Activated naive CD4-positive, alpha-beta T cell treated with anti-CD3 and anti-CD28 coated beads, Interleukin-2, amount 50 U/mL, for 72 hours (primary cell): ENCODE measurements at places on chromosomes 7 and 10.

GRCh38 chr10:7933262-7933661 is 115.0 kb downstream of the TAF3 start:
- DNase-seq, result no peak

GRCh38 chr7:30920584-30921539 is 9.2 kb downstream of the AQP1 start:
- DNase-seq, result peak; percentile 44

DNA sequence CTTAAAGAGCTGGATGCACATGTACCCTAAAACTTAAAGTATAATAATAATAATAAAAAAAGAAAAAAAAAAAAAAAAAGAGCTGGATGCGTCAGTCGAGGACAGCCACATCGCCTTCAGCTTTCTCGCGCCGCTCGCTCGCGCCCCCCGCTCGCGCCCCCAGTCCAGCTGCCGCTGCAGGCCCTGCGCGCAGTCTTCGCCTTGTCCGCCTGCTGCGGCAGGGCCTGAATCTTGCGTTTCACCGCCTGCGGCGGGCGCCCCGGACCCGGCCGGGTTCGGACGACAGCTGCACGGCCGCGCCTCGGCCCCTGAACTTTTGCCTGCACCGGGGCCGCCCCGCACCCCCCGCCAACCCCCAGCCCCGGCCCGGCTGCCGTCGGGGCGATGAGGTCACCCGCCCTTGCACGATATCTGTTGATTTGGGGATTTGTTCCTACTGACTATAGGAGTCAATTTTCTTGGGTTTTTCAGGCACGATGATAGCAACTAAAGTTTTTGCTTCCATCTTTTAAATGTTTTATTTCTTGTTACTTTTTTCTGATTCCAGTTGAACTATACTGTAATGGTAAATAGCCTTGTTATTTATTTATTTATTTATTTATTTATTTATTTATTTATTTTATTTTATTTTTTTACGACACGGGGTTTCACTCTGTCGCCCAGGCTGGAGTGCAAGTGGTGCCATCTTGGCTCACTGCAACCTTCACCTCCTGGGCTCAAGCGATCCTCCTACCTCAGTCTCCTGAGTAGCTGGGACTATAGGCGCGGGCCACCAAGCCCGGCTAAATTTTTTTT is 33.5 kb upstream of the CPN1 start:
- DNase-seq, result no peak

GRCh38 chr7:28678431-28678965 is 266.2 kb downstream of the CREB5 start:
- no peak for DNase-seq

DNA sequence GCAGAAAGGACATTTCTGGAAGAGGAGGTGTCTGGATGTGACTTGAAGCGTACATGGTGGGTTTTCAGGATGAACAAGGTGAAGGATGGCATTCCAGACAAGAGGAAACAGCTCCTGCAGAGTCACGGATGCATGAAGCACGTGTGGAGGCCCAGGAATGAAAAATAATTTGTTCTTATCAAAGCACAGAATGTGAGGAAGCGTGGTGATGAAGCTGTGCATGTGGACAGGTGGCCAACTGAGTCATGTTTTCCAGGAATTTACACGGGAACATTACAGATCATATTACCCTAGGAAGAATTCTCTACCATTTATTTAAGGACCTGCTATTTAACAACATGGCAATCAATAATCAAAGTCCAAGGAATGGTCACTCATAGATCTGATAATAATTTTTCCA is 413.2 kb upstream of the KLF6 start:
- DNase-seq, result no peak

GRCh38 chr10:106506526-106507283 is 657.8 kb downstream of the SORCS1 start:
- DNase-seq, result no peak

- no peak for DNase-seq
Measured at GRCh38 chr7:6268023-6268900, 4.2 kb downstream of the CYTH3 start.

- no peak for DNase-seq
Measured at GRCh38 chr7:117250801-117251200, 72.1 kb downstream of the WNT2 start.

DNA sequence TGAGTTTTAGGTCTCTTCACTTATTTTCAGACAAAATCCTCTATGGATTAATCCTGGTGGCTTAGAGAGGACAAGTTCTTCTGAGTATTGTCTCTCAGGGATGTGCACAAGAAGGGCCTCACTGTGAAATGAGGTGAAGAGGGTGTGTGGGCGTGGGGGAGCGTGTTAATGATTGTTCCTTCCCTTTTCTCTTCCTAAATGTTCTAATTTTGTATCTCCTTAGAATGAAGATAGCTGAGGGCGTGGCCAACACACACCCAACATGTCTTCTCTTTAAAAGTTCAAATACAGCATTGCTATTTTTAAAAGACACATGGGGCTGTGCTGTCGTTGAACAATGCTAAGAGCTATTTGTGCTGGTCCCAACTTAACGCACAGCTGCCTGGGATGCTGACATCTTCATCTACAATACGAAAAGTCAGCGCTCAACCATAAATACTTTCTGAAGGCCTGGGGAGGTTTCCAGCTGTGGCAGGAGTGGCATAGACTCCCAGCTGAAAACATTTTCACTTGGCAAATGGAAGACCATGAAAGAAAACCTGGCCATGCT is 135.9 kb downstream of the JCAD start:
- no peak for DNase-seq

DNA sequence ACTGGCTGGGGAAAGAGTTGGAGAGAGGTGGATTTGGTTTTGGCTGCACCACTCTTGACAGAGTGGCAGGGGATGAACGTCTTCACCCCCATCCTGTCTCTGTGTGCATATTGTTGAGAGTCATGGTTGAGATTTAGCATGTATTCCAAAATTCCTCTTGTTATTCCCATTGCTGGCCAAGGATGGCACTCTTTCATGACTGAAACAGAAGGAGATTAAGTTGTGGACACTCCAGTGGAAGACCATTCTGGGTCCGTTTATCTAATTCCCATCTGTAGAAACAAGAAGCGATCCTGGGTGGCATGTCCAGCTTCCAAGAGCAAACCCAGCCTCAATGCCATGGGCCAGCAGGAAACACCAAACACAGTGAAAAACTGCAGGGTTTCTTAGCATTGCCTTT is 469.0 kb upstream of the IGFBP3 start:
- no peak for DNase-seq

- DNase-seq, result no peak
Measured at GRCh38 chr10:101224060-101224909, 5.0 kb downstream of the LBX1 start.
